Peyer's patch (tissue), 4 donors: ENCODE measurements at places on chromosomes 11 and 22.

DNA sequence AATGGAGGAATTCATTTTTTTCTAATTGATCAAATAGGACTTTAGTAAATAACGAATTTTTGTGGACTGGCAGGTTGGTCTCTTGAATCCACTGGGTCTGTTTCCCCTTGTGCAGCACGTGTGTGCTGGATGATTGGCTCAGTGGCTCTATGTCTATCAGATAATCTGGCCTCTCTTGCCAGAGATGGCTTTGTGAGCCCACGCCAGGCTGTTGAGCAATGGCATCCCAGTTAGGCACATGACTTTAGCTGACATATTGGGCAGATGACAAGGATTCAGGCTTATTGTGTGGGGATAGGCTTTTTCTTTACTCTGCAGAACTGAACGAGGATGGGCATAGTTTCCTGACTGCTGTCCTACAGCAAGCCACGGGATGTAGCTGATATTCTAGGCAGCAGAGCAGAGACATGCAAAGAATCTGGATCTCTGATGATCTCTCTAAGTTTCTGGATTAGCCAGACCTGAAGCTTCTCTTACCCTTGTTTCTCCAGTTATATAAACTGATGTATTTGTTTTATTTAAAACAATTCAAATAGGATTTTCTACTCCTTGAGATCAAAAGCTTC lies 144.9 kb downstream of the ARHGAP42 start:
- H3K4me3 ChIP-seq: no peak overlapping the region
- no peaks in the 10 kb centered on the region for H3K4me1 ChIP-seq
- no peak overlapping the region for H3K27ac ChIP-seq
- no peaks in the 10 kb centered on the region for H3K27me3 ChIP-seq

DNA sequence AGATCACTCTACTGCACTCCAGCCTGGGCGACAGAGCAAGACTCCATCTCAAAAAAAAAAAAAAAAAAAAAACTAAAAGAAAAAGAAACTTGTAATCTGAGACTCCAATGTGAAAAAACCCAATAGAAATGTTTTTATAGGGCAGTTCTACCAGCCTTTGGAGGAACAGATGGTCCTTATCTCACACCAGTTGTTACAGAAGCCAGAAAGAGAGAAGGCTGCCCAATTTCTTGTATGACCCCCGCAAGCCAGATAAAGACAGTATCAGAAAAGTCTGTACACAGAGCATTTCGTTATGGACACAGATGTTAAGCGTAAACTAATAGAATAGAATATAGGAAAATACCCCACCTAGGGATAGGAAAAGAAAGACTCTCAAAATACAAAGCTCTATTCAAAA lies 11.3 kb upstream of the TSGA10IP start:
- no peak overlapping the region for H3K4me3 ChIP-seq
- H3K27me3 ChIP-seq: no peaks in the 10 kb centered on the region
- H3K4me1 ChIP-seq: no peaks in the 10 kb centered on the region
- DNase-seq: no peak
- no peak overlapping the region for H3K27ac ChIP-seq
- no peaks in the 10 kb centered on the region for H3K36me3 ChIP-seq

DNA sequence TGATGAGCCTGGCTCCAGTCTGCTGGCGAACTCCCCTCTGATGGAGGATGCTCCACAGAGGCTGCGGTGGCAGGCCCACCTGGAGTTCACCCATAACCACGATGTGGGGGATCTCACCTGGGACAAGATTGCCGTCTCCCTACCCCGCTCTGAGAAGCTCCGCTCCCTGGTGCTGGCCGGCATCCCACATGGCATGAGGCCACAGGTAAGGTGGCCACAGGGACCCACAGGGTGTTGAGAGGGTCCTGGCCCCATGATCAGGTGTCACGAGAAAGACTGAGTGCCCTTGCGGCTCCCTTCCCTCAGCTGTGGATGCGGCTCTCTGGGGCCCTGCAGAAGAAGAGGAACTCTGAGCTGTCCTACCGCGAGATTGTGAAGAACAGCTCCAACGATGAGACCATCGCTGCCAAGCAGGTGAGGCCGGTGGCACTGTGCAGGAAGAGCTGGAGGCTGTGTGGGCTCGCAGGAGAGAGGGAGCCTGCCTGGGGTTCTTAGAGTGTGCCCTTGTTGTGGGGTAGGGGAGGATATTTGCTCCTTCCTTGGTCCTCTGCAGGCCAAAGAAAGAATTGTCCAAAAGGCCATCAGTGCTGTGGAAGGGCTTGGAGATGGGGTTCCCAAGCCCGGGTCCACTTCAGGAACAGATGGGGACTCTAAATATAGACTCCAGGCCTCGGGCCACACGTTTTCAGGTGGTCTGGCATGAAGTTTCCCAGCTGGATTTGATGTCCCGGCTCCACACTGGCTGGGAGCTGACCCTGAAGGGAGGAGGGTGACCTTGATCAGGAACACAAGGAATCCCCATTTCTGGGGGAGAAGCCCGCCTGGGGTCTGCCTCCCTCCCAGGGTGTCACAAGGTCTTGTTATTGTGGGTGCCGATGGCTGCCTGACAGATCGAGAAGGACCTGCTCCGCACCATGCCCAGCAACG lies 34.1 kb downstream of the SGSM3 start:
- H3K27ac ChIP-seq: no peak overlapping the region
- H3K36me3 ChIP-seq: no peaks in the 10 kb centered on the region
- DNase-seq: no peak
- peaks cover 5% of the 10 kb centered on the region for H3K4me1 ChIP-seq
- H3K4me3 ChIP-seq: no peak overlapping the region

DNA sequence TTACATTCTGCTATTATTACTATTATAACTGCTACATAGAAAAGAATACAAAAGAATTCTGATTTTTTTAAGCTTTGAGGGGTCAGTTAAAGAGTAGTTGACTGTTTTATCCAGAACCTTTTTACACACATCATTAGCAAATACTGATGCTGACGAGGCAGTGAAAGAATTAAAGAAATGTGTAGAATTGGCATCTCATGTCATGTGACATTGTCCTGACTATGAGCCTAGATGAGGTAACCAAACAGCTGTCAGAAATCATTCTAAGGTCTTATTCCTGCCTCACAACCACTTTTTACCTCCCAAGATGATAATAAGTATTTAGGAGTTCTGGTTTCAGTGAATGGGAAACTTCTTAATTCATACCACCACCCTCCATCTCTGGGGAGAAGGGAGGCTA lies 121.0 kb downstream of the SLC1A2 start:
- DNase-seq: no peak
- H3K4me3 ChIP-seq: no peak overlapping the region
- H3K36me3 ChIP-seq: no peaks in the 10 kb centered on the region
- no peaks in the 10 kb centered on the region for H3K27me3 ChIP-seq
